ENCODE measurements at places on chromosomes 1 and 21.

DNA sequence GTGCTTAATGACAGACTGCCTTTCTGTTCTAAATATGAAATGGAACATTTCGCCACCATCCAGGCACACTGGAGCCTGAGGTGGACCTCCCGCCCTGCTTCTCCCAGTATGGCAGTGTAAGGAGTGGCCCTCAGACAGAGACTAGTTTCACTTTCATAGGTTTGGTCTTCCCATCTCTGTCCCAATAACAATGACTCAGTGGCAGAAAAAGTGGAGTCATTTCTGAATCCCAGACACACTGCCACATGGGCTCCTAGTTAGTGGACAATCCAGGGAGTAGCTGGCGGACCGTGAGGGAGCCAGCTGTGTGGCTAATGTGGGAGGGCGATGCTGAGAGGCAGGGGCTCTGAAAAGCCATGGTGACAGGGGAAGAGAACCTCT is 95.6 kb upstream of the TSPAN2 start:
- no peak for DNase-seq

DNA sequence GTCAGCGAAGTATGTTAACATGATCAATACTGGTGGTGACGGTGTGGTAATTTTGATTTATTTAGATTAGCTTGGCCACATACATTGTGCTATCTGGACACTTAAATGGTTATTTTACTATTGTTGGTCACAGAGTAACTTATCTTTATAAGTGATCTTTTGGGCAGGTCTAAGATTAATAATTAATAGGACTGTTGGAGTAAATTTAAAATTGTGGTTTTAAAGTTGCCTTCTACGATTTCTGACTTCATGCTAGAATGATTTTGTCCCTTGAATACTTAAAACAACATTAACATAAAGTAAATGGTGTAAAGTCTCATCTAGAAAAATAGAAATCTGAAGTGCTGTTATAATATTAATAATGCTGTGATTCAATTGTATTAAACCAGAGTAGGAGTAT is 14.7 kb downstream of the SRRM1 start:
- DNase-seq, result no peak

GRCh38 chr1:36971852-36972618 is 62.3 kb downstream of the GRIK3 start:
- no peak for DNase-seq

DNA sequence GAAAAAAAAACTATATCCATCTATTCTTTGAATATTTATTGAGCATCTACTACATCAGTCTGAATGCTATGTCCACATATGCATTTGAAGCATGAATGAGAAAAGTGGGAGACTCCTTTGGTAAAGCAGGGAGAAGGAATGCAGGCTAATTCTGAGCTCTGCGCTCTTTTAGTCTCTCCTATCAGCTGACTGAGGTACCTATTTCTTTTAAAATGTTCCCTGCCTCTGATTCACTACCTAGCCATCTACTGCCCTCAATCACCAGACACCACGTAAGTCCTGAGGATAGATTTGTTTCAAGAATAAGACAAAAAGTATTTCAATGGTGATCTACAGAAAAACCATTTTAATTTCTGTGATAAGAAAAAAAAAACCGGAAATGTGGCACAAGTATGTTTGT is 3.8 kb upstream of the RGS13 start:
- no peak for DNase-seq

DNA sequence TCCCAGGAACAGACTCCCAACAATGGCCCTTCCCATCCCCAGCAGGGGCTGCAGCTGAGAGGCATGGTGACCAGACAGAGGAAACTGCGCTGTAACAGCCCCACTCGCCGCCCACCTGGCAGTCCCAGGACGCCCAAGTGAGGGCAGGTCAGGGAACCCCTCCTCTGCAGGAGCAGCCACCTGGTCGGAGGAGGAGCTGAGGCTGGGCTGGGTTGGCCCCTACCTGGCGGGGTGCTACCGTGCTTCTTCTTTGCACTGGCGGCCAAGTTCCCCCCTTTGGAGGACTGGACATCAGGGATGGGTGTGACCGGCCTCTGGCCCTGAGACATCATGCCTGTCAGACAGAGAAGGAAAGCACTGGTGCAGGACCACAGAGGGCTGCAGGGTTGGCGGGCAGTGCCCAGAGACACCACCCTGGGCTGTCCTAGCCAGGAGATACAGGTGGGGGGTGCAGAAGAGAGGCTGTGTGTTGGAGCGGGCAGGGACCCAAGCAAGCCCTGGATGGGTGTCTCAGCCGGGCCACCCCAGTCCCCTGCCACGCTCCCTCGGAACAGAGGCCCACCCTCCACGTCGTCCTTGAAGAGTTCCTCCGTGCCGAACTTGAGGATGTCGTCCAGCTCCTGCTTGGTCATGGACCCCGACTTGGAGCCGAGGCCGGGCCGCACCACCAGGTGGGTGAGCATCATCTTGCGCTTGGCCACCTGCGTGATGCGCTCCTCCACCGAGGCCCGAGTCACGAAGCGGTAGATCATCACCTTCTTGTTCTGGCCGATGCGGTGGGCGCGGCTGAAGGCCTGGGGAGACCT is 51.6 kb downstream of the CHD5 start:
- DNase-seq, result no peak

DNA sequence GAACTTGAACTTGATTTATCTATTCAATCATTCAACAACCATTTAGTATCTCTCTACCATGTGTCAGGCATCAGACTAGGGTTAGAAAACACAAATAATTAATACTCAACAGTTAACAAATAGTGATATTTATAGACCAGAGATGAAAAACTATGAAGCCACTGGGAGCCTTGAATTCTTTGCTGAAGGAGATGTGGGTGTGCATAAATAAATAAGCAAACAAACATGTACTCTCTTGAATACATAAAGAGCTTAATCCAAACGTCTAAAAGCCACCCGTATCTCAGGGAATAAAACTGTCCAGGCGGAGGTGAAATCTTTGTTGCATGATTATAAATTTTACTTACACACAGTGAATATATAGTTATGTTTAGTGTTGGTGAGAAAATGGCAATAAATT is 165.7 kb downstream of the SLC45A1 start:
- DNase-seq, result no peak

- DNase-seq, result no peak
Measured at GRCh38 chr1:194338241-194338948, 1152.0 kb upstream of the B3GALT2 start.

DNA sequence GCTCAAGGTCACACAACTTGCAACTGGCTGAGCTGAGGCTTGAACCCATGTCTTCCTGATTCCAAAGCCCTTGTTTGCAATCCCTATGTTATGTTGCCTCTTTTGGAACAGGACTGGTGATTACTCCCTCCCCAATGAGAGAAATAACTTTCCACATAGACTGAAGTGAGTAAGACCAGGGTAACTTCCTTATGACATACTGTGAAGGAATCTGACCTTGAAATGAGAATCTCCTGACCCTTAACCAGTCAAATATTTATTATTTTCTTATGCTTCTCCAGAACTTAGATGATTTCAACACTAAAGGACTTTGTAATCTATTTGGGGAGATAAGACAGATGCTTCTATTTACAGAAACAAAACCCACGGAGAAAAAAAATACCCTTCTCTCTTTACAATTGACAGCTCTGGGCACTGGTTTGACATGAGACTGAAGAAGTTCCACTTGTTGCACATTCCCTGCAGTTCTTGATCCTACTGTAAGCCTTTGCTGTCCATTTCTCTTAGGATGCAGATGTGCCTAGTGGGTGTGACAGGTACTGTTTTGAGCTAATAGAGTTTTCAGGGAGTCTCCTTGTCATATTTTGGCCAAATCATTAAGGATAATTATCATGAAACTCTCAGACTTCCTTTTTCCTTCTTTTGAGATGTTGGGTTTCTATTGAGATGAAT is 3.9 kb upstream of the RPTN start:
- no peak for DNase-seq

DNA sequence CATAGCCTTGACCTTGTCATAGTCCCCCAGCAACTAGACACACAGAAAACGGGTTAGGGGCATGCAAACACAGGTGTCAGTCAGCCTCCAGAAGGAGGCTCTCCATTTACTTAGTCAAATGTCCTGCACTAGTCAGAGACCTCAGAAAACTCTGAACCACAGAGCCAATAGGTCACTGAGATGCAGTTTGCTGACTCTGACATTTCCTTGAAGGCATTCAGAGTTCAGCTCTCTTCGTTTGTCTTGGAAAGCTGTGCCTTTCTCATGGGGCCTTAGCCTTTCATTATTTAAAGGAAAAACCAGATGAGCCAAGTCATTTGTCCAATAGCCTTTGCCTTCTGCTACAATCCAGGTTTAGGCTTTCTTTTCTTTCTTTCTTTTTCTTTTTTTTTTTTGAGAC is 3.5 kb downstream of the OLFML2B start:
- DNase-seq, result no peak

- DNase-seq, result no peak
Measured at GRCh38 chr21:45359451-45360217, 45.3 kb upstream of the COL18A1 start.

DNA sequence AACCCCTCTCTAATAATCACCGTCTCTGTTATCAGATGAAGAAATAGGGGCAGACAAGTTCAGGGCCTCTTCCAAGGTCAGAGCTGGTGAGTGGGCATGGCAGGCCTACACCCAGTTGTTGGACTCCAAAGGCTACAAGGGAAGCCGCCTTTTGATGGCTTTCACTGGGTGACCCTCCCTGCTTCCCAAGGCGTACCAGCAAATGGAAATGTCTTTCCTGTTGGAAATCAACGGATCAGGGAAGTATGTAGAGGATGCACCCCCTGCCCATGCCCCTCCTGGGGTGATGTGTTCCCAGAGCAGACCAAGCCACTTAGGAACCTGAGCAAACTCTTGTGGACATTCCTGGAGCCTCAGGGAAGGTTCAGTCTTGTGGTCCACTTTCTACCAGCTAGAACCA is 47.4 kb downstream of the LGR6 start:
- no peak for DNase-seq

GRCh38 chr1:65079941-65080340 is 68.1 kb upstream of the AK4 start:
- no peak for DNase-seq

GRCh38 chr1:86552376-86552775 is 5.5 kb downstream of the CLCA4 start:
- no peak for DNase-seq

DNA sequence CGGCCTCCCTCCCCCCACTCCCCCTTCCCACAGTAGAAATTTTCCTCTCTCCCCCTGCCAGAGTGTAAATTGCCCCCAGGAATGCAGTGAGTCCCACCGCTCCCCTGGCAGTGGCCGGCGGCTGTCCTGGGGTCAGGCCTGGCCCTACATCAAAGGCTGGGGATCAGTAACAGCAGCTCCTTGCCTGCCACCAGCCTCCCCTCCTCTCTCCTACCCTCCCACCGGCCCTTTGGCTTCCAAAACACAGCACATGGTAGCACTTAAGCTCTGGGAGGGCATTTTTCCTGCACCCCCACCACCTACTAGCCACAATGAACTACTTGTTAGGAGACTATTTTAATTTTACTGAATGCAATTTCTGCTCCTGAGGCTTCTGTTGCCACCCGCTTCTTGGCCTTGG is 9.0 kb upstream of the COL8A2 start:
- DNase-seq, result no peak
